ENCODE measurements at places on chromosomes 3 and 15.

GRCh38 chr3:158863247-158863646 is 61.4 kb downstream of the MFSD1 start:
- H3K36me3 ChIP-seq, result no peaks in the 10 kb centered on the region
- no peaks in the 10 kb centered on the region for H3K4me1 ChIP-seq
- H3K27me3 ChIP-seq, result no peaks in the 10 kb centered on the region
- no peak overlapping the region for H3K27ac ChIP-seq
- no peak overlapping the region for H3K4me3 ChIP-seq
- DNase-seq, result no peak

DNA sequence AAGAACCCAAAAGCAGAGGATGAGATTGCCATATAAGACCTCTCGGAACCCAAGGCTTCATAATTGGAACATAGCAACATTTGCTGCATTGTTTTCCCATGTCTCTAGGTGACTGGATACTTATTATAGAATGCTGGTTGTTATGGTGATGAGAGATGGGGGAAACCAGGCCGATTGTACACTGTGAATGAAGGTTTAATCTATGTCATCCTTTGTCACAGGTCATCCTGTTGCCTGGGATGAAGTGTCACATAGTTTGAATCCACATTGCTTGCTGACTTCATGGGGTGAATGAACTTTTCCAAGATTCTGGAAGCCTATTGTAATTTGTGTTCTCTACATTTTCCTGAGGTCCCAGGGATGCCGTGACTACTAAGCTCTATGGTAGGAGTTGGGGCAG is 41.8 kb downstream of the CLEC3B start:
- H3K4me1 ChIP-seq, result peaks cover 3% of the 10 kb centered on the region
- H3K4me3 ChIP-seq, result no peak overlapping the region
- DNase-seq, result no peak
- H3K27me3 ChIP-seq, result no peaks in the 10 kb centered on the region
- no peaks in the 10 kb centered on the region for H3K36me3 ChIP-seq

DNA sequence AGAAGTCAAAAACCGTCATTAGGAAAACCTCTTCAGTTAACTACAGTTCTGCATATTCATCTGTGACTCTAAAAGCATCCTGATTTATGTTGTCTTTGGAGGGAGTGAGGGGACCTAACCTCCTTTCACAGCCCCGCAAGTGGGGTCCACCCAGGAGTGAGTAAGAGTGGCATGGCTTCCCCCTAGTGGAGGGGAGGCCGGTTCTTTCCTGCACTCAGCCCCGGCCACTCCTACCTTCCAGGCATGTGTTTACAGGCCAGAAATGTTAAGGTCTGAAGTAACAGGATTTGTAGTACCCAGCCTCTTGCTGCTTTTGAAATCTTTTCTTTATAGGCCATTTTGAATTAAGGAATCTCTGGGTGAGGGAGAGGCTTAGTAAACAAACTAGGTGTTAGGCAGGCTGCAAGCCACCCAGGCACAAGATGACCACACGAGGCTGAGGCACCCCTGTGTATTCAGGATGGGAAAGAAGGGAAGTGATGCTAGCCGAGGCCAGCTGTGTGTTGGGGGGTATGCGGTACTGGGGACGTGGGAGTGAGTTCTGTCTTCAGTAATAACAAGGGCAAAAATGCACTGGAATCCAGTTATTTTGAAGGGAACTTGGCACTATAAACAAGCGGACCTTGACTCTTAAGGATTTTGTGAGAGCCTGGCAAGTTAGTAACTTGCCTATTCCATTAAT is 50.5 kb downstream of the CTDSPL start:
- DNase-seq, result no peak
- peak overlapping the region; percentile 17 for H3K27ac ChIP-seq
- H3K4me1 ChIP-seq, result peaks cover 9% of the 10 kb centered on the region

- no peak for DNase-seq
- H3K4me3 ChIP-seq, result no peak overlapping the region
- no peaks in the 10 kb centered on the region for H3K27me3 ChIP-seq
- H3K36me3 ChIP-seq, result no peaks in the 10 kb centered on the region
- H3K4me1 ChIP-seq, result no peaks in the 10 kb centered on the region
These were observed 123.5 kb upstream of the KCNAB1 start for GRCh38 chr3:155996882-155997281.

Measured in muscle of leg (tissue), 16 donors.